Transverse colon (tissue), 4 donors: ENCODE measurements at places on chromosomes 5 and 9. TPM values are rescaled to one million over a fixed set of nuclear protein-coding genes. Genes with fewer than 3 reads are reported as not detected.

RASEF gene
- total RNA-seq, result 69.9 TPM

SHISAL2B gene
- not detected for total RNA-seq

IL12B gene
- total RNA-seq, result not detected

CEL gene
- 0.27 TPM for total RNA-seq
